AG08396 (cell line): ENCODE measurements at places on chromosomes 13 and 19.

DNA sequence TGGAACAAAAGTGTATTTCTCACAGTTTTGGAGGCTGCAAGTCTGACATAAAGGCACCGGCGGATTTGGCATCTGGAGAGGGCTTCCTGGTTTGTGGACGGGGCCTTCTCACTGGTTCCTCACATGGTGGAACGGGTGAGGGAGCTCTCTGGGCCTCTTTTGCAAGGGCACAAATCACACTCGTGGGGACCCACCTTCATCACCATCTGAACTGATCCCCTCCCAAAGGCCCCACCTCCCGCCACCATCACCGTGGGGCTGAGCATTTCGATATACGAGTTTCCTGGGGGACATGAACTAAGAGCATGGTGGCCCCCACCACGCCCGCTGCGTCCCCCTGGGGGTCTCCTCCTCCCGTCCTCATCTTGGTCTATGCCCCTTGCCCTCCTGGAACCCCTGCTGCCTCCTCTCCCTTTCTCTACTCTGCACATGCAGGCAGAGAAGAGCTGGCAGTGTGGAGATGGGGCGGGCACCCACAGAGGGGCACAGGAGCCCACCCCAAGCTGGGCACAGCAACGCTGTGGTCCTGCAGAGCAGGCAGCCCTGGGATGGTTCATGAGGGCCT lies 20.8 kb upstream of the SPACA7 start:
- DNase-seq = no peak

DNA sequence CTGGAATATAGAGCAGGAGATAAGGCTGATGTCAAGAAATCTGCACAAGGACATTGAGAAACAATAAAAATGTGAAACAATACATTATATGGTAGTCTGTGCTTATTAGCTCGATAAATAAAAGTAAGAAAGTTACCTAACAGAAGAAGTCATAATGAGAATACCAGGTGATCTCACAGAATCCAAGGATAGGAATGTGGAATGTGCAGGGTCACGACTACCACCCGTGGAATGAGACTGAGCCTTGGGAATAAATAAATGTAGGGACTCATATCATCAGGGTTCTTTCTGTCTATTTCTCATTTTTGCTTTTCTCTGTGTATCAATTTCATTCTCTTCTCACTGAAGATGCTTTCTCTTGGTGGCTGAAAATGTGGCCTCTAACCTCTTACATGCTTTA lies 26.0 kb upstream of the KBTBD7 start:
- no peak for DNase-seq

GRCh38 chr13:25602176-25602575 lies 230.4 kb downstream of the ATP8A2 start:
- DNase-seq = no peak

DNA sequence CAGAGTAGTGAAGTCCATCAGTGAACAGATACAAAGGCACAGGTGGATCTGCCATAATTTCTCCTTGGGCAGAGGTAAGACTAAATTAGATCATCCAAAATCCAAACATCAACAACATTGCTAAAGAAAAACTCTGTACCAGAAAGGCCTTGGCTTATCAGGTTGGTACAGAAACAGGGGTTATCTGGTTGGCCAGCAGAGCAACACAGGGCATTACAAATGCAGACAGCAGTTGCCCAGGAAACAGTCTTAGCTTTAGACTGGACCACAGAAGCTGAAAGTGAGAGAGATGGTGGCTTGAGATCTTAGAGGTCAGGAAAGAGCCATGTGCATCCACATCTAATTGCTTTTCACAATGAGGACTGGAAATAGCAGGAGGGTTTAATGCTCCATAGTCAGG lies 26.6 kb upstream of the DGKH start:
- no peak for DNase-seq

- DNase-seq = no peak
Measured at GRCh38 chr19:37941782-37942515, 34.9 kb downstream of the SIPA1L3 start.

GRCh38 chr19:16034180-16034579 lies 42.1 kb upstream of the TPM4 start:
- DNase-seq = no peak

DNA sequence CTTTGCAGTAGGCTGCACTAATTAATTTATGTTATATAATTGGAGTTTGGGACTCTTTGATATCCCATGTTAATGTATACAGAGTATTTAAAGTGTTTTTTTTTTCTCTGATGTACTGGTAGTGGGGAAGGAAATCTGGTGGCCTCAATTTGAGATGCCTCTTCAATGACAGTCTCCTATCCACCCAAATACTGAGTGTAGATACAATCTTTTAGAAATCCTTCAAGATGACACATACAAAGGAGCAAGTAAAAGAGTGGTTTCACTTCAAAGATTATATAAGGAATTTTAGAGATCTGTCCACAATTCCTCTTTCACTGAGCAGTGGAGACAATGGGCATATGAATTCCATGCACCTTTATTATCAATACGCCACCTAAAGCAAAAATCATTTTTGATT lies 15.1 kb downstream of the NALCN start:
- no peak for DNase-seq

- DNase-seq = no peak
Measured at GRCh38 chr19:56837004-56837403, 3.5 kb downstream of the PEG3 start.

GRCh38 chr19:30326393-30326710 lies 45.8 kb upstream of the ZNF536 start:
- DNase-seq = no peak

- no peak for DNase-seq
Measured at GRCh38 chr19:7722231-7722651, 9.7 kb downstream of the CLEC4G start.

- DNase-seq = no peak
Measured at GRCh38 chr13:112695121-112695520, 5.3 kb downstream of the ATP11A start.

DNA sequence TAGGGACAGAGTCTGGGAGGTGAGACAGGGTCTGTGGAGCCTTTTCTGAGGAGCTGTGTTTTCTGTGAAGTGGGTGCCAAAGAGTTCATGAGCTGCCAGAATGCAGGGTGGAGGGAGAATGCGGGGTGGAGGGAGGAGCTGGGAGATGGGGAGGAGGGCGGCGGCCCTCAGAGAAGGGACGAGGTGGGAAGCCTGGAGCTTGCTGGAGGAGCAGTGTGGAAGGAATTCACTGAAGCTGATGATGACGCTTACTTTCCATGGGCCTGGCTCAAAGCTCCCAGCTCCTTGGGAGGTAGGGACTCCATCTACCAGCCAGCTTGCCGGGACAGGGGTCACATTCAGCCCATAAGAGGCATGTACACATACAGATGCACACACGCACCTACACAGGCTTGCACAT lies 62.5 kb downstream of the MCF2L start:
- DNase-seq = no peak

DNA sequence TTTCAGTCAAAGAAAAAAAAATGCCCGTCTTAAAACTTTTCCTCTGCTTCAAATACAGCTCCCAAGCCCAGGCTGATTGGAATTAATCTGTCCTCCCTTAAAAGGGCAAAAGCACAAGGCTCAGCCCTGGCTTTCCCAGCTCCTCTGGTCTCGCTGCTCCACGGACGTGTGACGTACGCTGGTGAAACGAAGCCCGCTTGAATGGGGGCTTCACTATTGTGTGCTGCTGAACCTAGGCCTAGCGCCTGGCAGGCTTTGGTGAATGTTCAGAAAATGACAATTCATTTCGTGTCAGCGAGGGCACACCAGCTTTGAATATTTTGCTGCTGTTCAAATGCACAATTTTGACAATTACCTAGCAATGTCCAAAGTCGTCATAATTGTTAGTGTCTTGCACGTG lies 615 bp upstream of the ZNF135 start:
- DNase-seq = no peak

DNA sequence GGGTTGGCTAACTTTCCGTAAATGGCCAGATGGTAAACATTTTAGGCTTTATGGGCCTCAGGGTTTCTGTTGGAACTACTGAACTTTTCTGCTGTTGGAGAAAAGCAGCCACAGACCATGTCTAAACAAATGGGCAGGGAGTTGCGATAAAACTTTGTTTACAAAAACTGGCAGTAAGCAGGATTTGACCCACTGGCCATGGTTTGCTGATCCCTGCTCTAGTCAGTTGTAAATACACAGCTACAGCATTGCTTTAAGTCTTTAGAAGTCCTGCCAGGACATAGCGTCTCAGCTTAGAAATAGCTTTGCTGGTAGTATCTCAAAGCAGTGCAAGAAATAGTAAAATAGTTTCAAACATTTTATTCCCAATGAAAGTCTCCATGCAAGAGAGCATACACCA lies 88.4 kb downstream of the NALCN start:
- DNase-seq = no peak

DNA sequence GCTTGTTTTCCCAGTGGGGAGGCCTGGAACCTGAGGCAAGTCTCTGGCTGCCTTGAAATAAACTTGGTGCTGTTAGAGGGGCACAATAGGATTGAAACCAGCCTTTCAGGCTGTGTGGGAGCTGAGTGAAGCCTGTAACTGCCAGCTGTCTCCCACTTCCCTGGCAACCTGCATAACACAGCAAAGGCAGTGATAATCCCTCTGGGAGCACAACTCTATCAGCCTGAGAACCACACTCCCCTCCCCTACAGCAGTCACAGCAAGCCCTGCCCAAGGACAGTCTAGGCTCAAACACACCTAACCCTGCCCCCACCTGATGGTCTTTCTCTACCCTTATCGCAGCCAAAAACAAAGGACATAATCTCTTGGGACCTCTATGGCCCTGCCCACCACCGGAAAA lies 683.8 kb upstream of the ATXN8OS start:
- no peak for DNase-seq

DNA sequence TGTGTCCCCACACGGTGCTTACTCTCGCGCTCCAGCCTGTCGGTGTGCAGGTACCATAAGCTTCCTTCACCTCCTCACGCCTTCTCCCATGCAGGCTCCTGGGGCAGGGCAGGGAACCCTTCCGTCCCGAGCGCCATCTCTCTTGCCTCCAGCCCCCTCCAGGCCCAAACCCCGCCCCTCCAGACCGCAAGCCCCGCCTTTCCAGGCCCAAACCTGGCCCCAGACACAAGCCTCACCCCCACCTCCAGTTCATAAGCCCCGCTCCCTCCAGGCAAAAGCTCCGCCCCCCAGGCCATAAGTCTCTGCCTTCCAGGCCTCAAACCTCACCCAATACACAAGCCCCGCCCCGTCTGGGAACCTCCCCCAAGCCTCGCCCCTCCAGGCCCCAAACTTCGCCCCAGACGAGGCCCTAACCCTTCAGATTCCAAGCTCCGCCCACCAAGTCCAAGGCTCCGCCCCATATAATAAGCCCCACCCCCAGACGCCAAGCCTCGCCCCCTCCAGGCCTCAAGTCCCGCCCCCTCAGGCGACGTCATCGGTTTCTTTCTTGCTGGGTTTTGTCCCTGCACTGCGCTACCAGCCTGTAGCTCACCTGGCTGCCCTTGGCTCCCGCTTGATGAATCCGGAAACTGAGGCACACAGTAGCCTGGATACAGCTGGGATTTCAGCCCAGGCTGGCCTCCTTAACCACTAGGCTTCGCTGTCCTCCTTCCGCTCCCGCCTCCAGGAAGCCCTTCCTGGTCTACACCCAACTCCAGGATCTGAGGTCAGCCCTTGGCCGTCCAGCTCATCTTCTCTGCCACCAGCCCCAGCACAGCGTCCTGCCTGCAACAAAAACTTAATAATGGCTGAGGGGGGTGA lies 16.1 kb downstream of the MKNK2 start:
- peak; percentile 72 for DNase-seq

DNA sequence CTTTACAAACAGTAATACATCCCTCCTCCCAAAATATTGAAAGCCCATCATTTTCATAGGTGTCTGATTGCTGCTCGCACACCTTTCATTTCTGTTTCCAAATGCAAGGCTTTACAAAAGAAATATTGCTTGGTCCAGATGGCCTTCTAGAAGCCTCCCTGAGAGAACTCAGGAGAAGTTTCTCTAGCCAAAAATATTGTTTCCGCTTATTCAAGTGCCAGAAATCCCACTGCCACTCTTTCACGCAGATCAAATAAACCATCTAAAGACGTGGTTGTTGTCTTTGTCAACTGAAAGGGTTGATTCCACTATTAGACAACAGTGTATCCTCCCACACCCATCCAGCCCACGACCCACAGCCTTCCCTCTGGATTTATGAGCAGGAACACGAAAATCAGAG lies 96.2 kb downstream of the ZIC5 start:
- DNase-seq = no peak

- DNase-seq = peak; percentile 67
Measured at GRCh38 chr13:109787135-109787954, 962 bp upstream of the IRS2 start.

DNA sequence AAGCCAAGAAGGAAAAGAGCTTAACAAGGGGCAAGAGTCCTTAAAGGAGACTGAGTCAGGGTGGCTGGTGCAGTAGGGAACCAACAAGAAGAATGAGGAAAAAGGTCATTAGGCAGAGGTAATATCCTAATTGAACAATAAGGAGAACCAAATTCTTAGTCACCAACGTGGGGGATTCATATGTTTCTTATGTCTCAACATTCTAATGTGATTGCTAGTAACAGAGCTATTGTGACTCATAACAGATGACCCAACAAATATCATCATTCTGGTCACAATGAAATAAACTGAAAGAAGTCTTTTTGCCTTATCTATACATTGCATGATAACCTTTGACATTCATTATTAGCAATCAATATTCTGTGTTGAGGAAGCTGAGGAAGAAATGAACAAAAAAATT lies 101.6 kb downstream of the RAP2A start:
- peak; percentile 38 for DNase-seq

- DNase-seq = peak; percentile 99
Measured at GRCh38 chr19:751501-752341, 809 bp downstream of the MISP start.

- no peak for DNase-seq
Measured at GRCh38 chr13:30332456-30333143, 25.2 kb upstream of the KATNAL1 start.

DNA sequence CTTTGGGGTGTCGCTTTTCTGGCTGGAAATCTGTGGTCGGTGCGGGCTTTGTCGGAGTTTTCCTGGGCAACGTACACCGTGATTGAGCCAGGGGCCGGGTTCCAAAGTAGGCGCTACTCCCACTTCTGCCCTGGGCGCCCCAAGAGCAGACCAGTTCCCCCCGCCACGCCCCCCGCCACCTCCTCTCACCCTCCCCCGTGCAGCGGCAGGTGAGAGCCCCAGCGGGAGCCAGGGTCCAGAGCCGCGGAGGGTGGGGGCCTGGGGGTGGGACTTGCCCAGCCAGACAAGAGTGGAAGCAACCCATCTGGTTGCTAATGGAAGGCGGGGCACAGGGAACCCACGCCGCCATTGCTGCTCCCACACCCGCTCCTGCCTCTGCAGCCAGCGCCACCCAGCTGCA lies 2195.9 kb downstream of the PCDH9 start:
- no peak for DNase-seq

GRCh38 chr19:6033744-6034264 lies 55.9 kb upstream of the RANBP3 start:
- DNase-seq = no peak

GRCh38 chr13:110411688-110412059 lies 104.6 kb downstream of the COL4A2 start:
- no peak for DNase-seq
